GM12892 (cell line): ENCODE measurements at places on chromosomes 11 and 22.

DNA sequence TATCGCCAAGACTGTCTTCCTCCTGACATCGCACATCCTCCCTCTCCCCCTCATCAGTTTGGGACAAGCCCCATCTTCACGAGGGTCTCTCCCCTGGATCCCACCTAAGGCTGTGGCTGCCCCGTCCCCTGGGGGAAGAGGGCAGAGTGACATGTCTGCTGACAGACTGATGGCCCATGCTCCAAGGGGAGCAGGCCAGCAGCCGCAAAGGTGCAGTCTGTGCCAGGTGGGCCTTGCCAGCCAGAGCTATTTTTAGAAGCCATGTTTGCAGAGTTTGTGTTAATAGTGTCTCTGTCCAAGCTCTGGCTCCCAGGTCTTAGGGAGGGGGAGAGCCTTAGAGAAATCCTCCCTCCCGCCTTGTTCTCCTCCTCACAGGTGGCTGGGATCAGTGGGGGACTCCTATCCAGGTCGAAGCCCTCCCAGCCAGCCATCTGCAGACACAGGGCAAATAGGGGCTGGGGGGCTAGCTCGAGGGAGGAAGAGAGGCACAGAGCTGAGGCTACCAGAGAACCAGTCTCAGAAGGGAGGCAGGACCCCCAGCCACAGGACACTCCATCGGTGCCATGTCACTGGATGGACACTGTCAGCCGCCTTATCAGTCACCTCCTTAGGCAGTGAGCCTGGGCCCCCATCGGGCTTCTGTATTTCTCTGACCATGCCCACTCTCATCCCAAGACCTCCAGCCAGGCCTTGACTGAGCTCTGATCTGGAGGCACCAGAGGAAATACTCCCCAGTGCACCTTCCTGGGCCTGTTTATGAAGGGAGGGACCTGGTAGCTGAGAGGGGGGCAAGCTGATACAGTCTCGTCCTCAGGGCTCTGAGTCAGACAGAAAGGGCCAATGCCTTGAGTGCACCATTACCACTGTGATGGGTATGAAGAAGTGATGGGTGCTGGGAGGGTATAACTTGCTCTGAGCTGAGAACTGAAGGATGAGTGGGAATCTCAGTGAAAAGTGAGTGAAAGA lies 49.3 kb downstream of the CHRDL2 start:
- DNase-seq = no peak

DNA sequence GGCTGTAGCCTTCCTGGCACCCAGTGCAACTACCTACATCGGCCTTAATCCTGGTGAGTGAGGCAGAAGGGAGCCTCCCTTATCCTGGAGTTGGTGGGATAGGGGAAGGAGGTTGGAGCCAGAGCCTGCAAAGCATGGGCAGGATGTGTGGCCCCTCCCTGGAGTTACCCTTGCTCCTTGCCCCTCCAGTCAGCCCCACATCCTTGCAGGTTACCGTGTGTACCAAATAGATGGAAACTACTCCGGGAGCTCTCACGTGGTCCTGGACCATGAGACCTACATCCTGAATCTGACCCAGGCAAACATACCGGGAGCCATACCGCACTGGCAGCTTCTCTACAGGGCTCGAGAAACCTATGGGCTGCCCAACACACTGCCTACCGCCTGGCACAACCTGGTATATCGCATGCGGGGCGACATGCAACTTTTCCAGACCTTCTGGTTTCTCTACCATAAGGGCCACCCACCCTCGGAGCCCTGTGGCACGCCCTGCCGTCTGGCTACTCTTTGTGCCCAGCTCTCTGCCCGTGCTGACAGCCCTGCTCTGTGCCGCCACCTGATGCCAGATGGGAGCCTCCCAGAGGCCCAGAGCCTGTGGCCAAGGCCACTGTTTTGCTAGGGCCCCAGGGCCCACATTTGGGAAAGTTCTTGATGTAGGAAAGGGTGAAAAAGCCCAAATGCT lies 3.9 kb downstream of the SMPD1 start:
- DNase-seq = no peak

DNA sequence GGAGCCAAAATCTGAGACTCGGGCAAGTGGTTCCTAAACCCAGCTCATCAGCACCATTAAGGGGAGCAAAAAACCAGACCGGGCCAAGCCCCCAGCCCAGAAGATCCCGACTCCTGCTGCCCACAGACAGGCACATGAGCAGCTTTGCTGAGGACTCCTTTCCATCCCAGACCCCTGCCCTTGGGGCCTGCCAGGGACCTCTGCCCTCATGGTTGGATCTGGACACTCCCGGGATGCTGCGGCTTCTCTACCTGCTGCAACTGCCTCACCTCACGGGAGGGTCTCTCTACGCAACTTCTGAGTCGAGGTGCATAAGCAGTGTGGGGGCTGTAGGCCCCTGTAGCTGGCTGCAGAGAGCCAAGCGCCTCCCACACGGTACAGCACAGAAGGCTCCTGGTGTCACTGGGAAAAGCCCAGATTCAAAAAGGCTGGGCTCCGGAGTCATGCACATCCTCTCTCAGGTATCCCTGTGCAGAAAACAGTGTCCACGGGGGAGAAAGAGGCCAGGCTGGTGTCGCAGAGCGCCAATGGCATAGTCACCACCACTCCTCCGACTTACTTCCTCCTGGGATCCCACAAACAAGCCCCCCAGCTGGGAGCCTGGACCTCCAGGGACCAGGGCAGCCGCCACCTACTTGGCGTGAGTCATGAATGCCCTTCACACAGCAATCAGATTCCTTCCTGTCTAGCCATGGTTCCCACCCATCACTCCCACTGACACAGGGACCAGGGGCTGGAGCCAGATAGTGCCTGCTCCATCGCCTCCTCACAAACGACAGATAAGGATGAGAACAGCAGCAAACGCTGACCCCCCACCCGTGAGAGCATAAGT lies 122.1 kb downstream of the BCR start:
- DNase-seq = no peak

GRCh38 chr11:95154514-95154913 lies 64.9 kb downstream of the ENDOD1 start:
- no peak for DNase-seq

- DNase-seq = no peak
Measured at GRCh38 chr11:2775083-2775625, 75.4 kb upstream of the KCNQ1OT1 start.

GRCh38 chr22:20632082-20632481 lies 124.7 kb downstream of the MED15 start:
- DNase-seq = no peak

GRCh38 chr11:1435820-1436467 lies 46.2 kb downstream of the BRSK2 start:
- no peak for DNase-seq

- DNase-seq = no peak
Measured at GRCh38 chr11:13046637-13047570, 37.8 kb downstream of the RASSF10 start.

GRCh38 chr11:41954034-41954433 lies 494.6 kb upstream of the LRRC4C start:
- no peak for DNase-seq

GRCh38 chr11:1846453-1846932 lies 6.4 kb upstream of the LSP1 start:
- no peak for DNase-seq

GRCh38 chr11:32920570-32920969 lies 28.0 kb downstream of the QSER1 start:
- DNase-seq = no peak

DNA sequence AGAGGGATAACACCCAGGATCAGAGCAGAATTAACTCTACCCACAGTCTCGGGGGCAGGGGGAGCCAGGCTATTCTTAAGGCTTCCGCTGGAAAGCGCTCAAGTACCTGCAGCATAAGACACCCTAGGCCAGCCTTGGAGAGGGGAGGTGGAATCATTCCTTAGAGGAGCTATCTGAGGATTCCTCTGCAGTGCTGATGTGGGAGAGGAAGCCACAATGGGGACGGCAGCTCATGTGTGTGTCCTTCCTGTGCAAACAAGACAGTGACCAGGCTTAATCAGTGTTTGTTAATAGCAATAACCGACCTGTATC lies 382.2 kb upstream of the CADM1 start:
- DNase-seq = no peak

DNA sequence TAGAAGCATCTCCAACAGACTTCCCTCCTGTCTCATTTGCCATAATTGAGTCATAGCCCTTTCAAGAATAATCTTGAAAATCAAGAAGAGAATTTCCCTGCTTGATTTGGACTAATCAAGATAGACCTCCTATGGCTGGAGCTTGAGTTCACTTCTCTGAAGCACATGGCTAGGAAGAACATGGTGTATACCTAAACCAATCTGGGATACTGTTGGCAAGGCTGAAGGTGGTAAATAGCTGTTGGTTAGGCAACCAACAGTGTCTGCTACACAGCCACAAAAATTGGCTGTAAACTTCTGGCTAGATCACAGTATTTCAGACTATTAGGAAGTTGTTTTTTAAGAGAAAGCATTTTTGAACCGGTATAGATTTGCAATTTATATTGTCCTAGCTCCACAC lies 4.9 kb downstream of the CRYAB start:
- no peak for DNase-seq

- no peak for DNase-seq
Measured at GRCh38 chr11:127071606-127072005, 71.0 kb upstream of the KIRREL3 start.

DNA sequence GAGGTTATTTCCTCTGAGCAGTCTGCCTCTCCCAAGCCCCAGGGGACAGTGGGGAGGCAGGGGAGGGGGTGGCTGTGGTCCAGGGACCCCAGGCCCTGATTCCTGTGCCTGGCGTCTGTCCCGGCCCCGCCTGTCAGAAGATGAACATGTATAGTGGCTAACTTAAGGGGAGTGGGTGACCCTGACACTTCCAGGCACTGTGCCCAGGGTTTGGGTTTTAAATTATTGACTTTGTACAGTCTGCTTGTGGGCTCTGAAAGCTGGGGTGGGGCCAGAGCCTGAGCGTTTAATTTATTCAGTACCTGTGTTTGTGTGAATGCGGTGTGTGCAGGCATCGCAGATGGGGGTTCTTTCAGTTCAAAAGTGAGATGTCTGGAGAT lies 3.1 kb downstream of the PIM3 start:
- no peak for DNase-seq

DNA sequence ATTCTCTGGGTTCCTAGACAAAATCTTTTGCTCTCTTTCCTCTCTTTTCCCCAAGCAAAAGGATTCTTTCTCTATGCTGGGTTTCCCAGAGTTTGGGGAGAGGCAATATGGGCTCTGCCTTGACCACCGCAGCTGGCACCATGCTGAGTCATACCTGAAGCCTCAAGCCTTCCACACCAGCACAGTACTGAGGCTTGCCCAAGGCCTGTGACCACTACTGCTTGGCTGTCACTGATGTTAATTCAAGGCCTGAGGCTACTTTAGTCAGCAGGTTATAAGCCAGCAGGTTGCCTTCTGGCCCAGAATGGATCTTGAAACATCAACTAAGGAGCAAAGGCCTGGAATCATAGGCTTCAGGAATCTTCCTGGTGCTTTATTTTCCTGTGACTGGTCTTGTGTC lies 185.3 kb downstream of the DYNC2H1 start:
- DNase-seq = no peak

- no peak for DNase-seq
Measured at GRCh38 chr11:68688881-68689280, 4.5 kb downstream of the GAL start.

DNA sequence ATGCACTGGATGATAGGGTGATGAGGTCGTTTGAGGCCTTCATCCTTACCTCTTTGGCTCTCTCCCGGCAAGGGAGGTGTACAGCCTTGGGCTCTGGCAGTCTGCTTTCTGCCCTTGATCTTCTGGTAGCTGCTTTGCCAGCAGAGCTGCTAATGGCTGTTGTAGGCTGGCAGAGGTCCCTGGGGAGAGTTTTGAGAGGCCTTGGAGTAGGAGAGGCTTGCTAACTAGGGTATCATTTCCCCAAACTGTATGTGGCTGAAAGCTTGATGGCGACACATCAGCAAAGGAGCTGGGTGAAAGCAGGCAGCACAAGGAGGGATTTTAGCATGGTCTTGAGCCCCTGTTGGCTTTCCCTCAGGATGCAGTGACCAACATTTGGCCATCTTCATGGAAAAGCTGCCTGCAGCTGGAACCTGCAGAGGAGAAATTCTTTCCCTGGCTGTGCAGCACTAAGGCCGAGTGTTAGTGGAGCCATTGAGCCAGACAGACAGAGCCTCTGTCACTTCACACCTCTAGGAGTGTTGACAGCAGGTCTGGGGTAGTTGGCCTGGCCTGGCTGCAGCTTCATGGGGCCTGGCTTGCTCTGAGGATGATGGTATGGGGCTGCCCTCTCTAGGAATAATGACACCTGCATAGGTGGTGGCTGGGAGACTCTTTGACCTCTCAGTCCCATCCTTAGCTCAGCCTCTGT lies 3.5 kb upstream of the AMPD3 start:
- no peak for DNase-seq

DNA sequence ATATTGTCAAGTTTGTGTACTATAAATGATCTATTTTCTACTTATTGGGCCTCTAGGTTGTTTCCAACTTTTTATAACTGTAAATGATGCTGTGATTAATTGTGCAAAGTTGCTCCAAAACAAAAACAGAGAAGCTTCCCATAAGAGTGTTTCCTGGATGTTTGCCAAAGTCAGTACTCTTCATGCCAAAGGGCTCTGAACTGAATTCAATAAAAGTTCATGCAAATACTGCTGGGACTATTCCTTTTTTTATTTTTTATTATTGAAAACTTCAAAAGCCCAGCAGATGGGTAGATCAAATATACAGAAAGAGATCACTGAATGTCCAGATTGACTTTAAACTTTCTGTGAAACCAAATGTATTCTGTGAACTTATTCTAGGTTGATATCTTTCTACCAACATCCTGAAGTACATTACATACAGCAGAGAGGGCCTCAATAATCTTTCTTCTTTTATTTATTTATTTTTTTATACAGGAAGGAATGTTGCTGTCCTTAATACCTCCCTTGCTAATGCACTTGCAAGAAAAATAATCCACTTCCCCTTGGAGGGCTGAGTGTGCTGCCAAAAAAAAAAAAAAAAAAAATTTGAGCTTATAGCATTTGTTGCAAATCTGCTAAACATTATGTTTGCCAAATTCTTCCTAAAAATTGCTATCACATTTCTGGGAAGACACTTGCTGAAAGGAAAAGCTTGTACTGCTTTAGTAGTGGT lies 53.0 kb downstream of the CTSC start:
- no peak for DNase-seq

DNA sequence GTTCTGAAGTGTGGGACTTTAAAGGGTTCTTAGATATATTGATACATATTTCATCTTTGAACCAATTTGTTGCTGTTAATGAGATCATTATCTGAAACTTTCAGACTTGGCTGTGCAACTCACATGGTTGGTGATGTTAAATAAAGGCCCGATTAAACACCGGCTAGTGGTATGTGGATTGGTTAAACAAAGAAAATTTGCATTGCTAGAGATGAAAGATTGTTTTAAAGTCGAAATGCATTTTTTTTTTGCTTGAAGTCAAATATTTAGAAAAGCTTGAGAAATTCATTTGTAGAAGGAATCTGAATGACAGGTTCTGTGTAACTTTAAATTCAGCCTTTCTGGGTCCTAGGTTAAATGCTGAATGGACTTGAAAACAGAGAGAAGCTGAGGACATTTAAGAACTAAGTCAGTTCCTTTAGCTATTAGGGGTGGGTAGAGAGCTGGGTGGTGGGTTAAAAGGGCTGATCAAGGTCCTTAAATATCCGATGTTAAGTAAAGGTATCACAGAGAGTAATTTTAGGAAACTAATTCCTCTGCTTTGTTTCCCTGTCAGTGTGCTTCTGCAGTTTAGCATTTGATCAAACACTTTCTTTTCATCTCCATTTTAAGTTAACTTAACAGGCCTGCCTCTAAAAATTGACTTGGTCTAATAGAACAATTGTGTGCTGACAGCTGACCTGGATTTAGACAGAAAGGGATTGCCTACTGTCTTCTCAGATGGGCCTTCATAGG lies 4.5 kb downstream of the ZNRF3 start:
- no peak for DNase-seq
